Coronary artery (tissue), 2 donors: ENCODE measurements at places on chromosomes 1 and 21.

- no peak for DNase-seq
These were observed 1600.0 kb downstream of the BRINP3 start for GRCh38 chr1:188877668-188878067.

DNA sequence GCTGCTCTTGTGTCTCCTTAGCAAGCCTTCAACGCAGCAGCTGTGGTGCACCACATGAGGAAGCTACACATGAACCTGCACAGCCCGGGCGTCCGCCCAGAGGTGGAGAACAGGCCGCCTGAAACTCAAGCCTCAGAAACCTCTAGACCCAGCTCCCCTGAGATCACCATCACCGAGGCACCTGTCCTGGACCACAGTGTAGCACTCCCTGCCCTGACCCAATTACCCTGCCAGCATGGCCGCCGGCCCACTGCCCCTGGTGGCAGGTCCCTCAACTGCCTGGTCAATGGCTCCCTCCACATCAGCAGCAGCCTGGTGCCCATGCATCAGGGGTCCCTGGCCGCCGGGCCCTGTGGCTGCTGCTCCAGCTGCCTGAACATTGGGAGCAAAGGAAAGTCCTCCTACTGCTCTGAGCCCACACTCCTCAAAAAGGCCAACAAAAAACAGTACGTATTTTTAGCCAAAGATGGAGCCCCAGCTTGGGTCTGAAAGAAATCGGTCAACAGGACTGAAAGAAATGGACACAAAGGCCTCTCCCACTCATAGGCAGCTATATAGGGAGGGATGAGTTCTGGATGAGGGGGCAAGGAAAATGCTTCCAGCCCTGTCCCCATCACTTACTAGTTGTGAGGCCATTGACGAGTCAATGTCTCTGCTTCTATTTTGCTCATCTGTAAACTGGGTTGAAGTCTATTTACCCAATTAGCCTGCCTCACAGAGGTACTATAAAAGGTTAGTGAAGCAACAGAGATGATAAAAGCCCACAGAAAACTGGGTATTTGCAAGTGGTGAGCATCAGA, 28.5 kb downstream of the CAMK1G start:
- DNase-seq = no peak

DNA sequence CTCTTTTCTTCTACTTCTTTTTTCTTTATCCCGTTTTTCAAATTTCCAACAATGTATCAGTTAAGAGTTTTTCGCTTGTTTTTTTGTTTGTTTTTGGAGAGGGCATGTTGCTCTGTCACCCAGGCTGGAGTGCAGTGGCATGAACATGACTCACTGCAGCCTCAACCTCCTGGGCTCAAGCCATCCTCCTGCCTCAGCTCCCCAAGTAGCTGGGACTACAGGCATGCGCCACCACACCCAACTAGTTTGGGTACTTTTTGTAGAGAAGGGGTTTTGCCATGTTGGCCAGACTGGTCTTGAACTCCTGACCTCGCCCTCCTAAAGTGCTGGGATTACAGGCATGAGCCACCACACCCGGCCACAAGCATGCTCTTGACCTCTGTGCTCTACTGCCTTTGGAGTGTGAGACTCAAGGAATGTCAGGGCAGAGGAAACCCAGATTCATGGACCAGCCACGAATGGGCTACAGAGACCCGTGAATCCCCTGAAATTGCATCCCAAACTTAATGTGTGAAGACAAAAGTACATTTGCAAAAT, 65.1 kb upstream of the HSD17B7 start:
- no peak for DNase-seq

- DNase-seq = no peak
These were observed 146.8 kb downstream of the COL11A1 start for GRCh38 chr1:102961549-102961948.

- no peak for DNase-seq
These were observed 67.9 kb upstream of the ARID1A start for GRCh38 chr1:26627954-26628353.

DNA sequence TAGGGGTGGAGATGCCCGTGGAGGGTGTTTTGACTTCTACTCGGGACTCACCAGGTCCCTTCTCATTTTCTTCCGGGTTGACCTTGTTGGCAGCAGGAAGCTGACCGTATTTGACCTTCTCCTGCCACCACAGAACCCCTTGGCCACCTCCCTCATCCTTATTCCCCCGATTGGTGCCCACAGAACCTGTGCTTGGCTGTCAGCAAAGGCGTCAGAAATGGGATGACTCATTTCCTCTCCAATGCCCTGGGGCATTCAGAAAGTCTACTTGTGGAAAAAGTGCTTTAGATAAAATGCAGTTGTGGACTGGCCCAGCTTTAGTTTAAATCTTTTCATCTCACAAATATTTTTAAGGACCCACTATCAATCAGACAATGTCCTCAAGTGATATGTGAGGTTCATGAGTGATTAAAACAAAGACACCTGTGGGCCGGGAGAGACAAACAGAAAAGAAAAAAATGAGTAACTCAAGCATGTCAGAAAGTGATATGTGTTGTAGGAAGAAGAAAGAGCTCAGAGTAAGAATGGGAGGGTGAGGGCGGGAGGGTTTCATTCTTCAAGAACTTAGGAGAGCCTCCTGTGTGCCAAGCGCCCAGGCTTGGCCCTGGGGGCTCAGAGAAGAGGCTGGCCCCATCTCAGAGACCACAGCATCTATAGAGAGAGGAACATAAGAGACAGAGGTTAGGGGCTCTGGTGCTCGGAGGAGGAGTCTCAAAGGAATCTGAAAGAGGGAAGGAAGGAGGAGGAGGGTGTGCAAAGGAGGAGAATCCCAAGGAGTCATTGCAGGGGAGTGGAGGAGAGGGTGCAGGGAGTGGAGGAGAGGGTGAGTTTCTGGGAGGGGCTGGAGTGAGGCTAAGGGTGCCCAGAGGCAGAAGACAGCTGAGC, 221.6 kb upstream of the VAMP3 start:
- DNase-seq = no peak

- DNase-seq = peak; percentile 79
These were observed at the start of gene IFNAR2 for GRCh38 chr21:33229784-33230544. Gene IFNAR2 (plus strand): TSS chr21:33229938. CDS start chr21:33241923, 11,985 bp downstream.

DNA sequence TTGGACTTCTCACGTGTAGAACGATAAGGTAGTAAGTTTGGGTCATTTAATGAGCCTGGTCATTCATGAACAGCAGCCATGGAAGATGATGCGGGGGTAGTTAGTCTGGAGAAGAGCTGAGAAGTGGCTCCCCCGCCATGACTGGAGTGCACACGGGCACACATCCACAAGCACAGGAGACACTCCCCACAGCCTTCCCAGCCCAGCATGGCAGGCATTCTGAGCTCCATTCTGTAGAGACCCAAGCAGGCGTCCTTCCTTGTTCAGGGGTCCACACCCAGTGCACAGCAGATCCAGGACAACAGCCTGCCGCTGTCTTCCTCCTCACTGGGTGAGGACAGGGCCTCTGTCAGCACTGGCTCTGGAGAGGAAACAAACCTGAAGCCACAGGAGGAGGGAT, 57.0 kb downstream of the SCCPDH start:
- no peak for DNase-seq

DNA sequence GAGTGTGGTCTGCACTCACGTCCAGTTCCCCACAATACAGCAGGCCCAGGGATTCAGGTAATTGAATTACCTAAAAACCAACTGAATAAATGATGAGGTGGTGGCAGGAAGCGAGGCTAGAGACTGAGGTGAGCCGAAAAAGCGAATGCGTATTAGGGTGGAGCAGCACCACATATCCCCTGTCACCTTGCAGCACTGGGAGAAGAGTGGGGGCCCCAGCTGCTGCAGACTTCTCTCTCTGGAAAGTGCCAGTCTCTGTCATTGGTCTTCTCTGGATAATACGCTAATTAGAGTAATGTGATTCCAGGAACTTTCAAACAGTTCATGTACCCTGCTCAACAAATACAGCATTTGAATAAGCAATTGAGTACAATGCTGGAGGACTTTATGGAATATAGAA, 199.0 kb downstream of the RPS6KC1 start:
- DNase-seq = no peak

- DNase-seq = no peak
These were observed 675 bp downstream of the TMCO2 start for GRCh38 chr1:40248412-40248811.

DNA sequence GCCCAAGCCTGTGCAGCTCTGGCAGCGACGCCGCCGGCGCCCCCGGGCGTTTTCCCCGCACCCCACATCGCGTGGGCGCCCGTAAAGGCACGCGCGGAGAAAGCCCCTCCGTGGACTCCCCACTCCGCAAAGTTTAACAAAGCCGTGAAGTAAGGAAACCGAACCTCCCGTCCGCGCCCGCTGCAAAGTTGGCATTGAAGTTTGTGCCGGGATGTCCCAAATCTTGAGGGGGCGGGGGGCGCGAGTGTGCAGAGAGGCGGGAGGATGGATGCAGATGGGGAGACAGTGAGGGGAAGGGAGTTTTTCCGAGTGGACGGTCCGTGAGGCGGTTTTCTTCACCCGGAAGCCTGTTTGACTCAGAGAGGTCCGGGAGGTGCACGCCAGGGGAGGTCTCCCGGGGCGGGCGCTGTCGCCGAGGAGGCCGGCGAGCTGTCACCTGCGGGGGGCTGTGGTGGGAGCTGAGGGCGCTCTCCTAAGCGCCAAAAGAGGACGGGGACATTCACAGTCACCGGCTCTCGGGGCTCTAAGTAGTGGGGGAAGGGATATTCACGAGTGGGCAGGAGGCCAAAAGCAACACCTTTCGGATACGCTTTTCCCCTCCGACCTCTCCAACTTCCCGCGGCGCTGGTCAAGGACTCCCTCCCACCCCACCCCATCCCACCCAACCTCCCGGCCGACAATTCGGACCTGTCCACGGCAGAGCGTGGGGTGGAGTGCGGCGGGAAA, 1.3 kb downstream of the WLS start:
- peak; percentile 77 for DNase-seq

DNA sequence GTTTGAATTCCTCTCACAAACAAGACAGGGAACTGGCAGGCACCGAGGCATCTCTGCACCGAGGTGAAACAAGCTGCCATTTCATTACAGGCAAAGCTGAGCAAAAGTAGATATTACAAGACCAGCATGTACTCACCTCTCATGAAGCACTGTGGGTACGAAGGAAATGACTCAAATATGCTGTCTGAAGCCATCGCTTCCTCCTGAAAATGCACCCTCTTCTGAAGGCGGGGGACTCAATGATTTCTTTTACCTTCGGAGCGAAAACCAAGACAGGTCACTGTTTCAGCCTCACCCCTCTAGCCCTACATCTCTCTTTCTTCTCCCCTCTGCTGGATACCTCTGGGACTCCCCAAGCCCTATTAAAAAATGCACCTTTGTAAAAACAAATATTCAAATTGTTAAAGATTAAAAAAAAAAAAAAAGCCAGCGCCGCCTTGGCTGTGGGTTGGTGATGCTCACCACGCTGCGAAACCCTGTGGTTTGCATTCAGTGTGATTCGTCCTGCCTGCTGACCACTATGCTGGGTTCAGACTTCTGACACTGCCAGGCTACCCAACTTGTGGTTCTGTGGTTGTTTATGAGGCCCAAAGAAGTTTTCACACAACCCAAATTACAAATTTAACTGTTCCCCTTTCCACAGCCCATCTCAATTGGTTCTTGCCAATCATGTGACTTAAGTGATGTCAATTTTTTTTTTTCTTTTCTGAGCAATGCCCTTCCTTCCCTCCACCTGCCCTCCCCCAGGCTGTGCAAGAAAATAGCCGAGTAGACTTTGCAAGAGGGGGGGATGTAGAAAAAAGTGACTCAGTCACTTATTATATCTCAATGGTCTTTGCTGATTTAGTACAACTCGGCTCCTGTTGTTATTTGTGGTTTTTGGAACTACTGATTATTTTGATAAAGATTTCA, at the start of gene RUNX1:
TSS of gene RUNX1 (minus strand) at position 597 of the 912 bp plus-strand sequence.
- no peak for DNase-seq

DNA sequence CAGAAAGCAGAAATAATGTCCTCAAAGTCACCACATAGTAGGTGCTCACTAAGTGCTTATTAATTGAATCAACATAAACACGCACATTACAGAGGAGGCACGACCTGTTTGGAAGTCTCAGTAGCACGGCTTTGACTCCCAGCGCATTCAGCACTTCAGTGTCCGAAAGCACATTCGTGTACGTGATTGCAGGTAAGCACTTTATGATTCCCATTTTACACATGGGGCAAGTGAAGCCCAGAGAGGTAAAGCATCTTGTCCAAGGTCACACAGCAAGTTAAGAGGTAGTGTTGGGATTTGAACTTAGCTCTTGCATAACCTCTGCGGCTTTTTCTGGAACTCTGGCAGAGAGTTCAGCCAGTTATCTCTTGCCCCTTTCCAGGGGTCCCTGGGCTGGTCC, 85.2 kb upstream of the WNT4 start:
- no peak for DNase-seq

GRCh38 chr1:150282558-150282958, 204 bp downstream of the CIART start:
- DNase-seq = no peak

DNA sequence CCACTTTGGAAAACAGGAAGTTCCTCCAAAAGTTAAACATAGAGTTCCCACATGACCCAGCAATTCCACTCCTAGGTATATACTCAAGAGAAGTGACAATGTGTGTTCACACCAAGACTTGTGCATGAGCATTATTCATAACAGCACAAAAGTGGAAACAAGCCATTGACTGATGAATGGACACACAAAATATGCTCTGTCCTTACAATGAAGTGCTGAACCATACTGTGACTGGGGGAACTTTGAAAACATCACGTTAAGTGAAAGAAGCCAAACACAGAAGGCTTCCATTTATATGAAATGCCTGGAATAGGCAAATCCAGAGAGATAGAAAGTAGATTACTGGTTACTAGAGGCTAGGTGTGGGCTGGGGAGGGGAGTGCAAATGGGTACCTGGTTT, 150.3 kb downstream of the ZSCAN20 start:
- no peak for DNase-seq

- no peak for DNase-seq
These were observed 5.9 kb downstream of the LRP8 start for GRCh38 chr1:53321776-53322602.

GRCh38 chr1:205325334-205325884, 3.9 kb upstream of the NUAK2 start:
- no peak for DNase-seq

GRCh38 chr1:154843636-154844296, 26.3 kb downstream of the KCNN3 start:
- DNase-seq = no peak

GRCh38 chr1:11501491-11501897, 22.5 kb downstream of the DISP3 start:
- DNase-seq = no peak

- DNase-seq = no peak
These were observed 6.8 kb downstream of the PRXL2B start for GRCh38 chr1:2593251-2593878.

DNA sequence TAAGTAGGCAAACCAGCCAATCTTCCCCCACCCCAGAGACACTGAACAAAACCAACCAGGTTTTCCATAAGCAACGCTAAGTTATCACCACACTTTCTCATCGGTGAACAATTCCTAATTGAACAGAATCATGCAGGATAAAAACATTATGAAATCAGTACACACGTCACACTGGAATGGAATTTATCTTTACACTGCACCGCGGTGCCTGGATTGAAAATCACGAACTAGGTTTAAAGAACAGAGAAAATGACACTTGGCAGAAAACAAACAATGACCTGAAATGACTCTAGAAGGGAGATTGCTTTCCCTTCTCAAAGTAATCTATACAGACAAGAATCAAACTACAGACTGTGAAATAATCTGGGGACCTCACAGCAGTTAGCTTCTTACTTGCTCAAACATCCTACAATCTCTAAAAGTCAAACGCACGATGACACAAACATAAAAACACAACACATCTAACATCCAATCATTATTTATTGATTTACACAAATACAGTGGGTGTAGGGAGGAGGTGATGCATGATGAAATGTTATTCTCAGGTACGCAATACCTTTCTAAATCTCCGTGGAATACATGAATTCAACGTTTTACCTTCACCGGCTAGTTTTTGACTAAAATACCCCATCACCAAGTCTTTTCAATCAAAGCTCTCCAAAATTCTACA, 1.9 kb downstream of the EIF4G3 start:
- no peak for DNase-seq
